D721Med (cell line): ENCODE measurements at places on chromosomes 1 and 21.

GRCh38 chr1:78250201-78250600 lies 204.4 kb downstream of the GIPC2 start:
- no peak for DNase-seq

DNA sequence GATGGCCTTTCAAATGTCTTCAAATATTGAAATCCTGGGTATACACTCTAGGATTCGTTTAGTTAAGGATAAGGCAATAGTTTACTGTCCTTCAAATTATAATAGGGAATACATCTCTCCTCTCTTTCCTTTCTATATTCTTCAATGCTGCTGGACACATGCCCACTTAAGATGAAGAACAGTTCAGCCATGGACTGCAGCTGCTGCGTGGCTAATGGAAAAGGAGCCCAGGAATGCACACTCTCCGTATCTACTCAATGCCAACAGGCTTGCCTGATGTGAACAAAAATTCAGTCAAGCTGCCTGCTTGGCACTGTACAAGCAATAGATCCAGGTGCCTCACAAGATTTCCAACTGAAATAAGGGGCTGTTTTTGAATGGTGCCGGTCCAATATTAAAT lies 321.2 kb upstream of the LYPLAL1 start:
- DNase-seq = no peak

DNA sequence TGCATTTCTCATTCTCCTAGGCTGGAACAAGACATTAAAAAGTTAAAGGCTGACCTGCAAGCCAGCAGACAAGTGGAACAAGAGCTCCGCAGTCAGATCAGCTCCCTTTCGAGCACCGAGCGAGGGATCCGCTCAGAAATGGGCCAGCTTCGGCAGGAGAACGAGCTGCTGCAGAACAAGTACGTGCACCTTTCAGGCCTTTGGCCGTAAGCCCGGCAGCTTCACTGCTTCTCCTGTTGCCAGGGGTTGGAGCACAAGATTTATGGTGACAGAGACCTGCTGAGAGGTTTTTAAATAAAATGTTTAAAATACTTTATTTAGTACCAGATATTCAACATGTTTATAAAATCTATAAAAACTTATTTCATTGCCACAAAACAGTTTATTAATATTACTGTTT lies 53.4 kb downstream of the MACO1 start:
- DNase-seq = no peak

DNA sequence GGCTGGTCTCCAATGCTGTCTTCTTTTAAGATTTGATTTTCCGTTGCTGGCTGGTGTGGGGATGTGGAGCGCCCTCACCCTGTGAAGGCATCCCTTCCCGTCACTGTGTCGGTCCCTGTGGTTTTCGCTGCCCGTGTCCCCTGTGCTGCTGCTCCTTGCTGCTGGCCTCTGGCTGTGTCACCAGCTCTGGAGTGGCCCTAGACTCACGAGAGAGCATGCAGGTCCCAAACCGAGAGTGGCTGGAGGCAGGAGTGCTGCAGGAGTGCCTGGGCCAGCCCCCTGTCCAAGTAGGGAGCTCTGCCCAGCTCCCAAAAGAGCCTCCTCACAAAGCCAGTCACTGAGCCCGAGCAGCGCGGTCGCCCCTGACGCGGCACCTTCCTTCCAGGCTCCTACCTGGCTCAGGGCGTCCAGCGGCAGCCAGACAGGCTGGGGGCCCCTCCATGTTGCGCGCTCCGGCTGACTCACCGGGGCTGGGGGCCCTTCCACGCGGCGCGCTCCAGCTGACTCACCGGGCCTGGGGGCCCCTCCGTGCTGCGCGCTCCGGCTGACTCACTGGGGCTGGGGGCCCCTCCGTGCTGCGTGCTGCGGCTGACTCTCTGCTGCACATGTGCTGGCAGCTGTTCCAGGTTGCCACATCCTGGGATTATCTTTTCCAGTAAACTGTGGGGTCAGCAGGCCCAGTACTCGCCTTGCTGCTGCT lies 106.7 kb upstream of the COL6A1 start:
- no peak for DNase-seq

DNA sequence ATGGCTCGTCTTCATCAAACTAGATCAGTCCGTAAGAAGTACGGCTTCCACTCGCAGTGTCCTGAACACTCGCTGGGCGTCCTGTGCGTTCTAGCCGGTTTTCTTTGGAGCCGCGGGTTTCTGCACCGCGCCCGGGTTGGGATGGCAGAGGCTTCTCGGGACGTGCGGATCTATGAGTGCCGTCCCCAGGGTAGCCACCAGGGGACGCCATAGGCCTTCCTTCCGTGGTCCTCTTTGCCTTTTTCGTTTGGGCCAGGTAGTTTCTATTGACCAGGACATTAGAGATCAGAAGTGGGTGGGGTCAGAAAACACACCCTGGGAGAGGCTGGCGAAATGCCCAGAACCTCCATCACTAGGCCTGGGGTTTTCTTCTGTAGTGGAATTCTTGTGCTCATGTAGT lies 273.8 kb downstream of the FAM72C start:
- DNase-seq = no peak

GRCh38 chr1:27436204-27437159 lies 44.1 kb downstream of the GPR3 start:
- no peak for DNase-seq

GRCh38 chr1:203462878-203463277 lies 12.7 kb upstream of the PRELP start:
- no peak for DNase-seq

GRCh38 chr1:59046134-59046533 lies 250.8 kb upstream of the FGGY start:
- DNase-seq = no peak

DNA sequence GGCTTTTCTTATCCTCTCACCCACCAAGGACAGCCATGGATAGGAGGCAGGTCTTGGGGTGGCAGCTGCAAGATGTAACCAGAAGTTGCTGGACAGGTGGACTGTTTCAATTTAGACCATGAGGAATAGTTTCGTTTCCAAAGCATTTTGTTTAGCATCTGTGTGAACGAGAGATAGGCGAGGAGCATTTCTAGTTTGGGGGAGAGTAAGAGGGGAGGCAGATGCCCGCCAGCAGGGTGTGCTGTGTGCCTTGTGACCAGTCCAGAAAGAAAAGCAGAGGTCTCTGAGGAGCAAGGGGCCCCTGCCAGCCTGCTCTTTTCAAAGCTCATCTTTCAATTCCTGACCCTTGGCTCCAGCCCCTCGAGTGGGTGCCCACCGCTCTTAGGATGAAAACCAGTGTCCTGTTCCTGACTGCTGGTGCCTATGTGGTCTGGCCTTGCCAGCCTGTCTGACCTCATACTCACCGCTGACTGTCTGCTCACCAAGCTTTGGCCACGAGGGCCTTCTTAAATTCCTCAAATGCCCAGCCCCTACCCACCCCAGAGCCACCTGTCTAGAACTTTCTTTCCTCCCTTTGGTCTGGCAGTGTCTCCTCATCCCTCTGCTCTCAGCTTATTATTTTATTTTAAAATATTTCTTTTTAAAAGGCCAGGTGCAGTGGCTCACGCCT lies 8.5 kb downstream of the SERINC2 start:
- no peak for DNase-seq

DNA sequence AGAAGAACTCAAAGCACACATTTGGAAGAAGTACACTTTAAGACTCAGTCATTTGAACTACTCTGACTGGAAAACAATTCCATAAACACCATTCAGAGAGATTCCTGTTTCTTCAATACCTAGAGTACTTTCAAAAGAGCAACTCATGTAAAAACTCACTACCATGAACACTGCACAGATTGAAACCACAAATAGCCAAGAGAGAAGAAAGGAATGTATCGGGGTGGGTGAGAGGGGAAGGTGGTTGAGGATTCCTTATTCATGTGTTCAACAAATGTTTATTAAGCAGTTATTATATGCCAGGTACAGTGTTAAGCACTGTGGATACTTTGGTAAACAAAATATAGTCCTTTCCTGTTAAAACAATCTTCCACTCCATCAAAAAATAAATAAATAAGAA lies 64.7 kb downstream of the NRIP1 start:
- DNase-seq = no peak

DNA sequence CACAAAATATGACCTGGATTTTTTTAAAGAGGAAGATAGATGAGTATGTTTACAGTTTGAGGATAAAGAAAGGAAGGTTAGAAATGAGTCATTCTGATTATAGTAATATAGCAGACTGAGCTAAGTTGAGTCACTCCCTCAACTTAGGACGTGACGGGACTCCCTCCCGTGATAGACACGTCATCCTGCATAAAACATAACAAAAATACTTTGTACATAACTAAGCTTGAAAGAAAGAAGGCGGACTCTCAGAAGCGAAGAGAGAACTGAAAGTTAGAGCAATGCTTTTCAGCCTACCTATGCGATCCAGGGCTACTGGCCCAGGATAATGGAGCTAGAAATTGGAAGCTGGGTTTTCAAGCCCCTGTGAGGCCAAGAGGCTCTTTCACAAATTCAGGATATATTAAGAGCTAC lies 53.0 kb upstream of the DESI2 start:
- DNase-seq = no peak

DNA sequence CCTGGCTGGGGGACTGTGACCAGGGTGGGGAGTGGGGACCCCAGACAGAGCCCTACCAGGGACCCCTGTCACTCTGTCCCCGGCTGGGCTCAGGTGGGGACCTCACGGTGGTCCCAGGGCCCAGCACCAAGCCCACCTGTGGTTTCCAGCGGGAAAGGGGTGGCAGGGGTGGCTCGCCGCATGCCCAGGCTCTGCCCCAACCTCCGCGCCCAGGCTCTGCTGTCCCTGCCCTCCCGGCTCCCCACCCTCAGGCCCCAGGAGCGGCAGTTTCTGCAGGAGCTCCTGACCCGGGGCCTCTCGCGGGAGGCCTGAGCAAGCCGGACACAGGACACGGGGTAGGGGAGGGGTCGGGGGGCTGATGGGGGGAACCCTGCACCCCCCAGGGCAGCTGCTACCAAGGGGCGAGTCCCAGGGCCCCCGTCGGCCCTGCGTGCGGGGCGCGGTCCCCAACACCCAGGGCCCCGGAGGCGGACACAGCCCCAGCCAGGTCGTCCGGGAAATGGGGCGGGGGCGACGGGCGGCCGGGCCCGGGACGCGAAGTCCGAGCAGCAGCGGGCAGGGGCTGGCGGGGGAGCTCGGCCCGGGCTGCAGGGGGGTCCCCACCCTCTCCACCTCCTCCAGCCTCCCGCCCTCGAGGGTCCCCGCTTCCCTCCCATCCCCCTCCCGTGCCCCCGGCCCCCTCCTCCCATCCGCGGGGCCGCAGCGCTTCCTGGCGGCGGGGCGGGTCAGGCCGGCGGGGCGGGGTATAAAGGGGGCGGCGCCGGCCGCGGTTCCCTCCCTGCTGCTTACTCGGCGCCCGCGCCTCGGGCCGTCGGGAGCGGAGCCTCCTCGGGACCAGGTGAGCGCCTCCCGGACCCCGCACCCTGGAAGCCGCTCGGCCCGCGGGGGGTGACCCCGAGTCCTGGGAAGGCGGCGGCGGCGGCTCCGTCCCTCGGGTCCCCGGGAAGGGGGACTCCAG lies at the start of gene COL6A2:
TSS of gene COL6A2 (plus strand) at position 777 of the 958 bp plus-strand sequence.
- peak; percentile 83 for DNase-seq

GRCh38 chr21:34022627-34023335 lies 50.6 kb upstream of the MRPS6 start:
- no peak for DNase-seq

DNA sequence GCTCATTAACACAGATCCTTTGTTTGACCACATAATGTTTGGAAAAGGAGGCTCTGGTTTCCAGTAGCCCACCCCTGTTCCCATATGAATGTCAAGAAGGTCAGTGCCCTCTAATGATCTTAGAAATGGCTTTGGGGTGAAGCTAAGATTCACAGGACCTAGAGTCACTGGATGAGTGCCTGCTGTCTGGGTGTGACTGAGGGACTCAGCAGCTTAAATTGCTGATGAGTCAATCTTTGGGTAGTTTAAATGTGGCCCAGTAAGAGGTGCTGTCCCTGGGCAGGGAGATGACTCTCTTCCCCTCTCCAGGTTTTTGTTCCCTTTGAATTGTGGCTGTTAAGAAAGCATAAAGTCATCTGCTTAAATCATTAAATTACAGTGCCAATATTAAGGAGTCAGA lies 50.6 kb downstream of the L1TD1 start:
- DNase-seq = no peak

DNA sequence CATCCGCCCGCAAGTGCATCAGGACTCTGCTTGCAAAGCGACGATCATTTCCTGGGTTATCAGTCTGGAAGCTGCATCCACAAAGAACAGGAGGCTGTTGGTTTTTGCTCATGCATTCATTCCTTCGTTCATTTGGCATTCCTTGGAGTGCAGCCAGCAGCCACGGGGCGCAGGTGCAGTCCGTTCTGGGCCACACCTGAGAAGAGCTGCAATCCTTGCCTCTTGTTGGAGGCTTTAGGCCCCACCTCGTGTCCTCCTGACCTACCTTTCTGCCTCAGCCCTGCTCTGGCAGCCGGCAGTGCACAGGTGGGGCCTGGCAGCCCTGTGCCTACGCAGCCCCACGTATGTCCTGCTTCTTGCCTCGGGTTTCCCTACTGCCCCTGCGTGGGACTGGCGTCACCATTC lies 19.6 kb upstream of the C2CD2 start:
- DNase-seq = no peak

GRCh38 chr1:43293896-43294760 lies 6.7 kb upstream of the TIE1 start:
- no peak for DNase-seq

- no peak for DNase-seq
Measured at GRCh38 chr1:8022395-8023286, 3.5 kb downstream of the ERRFI1 start.

GRCh38 chr1:219324629-219325367 lies 151.1 kb downstream of the LYPLAL1 start:
- no peak for DNase-seq
